ENCODE measurements at places on chromosomes 5 and 9.

DNA sequence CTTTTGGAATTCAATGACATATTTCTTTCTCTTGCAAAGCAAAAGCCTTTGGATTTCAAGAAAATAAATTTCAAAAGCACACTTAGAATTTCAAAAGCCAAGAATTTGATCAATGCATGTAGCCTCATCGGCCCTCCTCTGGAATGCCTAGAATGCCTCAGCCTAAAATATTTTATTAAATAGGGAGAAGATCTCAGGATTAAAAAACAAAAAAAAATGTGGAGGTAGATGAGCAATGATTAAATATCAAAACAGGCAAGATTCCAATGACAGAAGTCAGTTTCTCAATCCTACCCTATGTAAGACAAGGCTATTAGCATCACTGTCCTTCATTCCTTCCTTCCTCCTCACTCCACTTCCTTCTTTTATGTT, 169.0 kb downstream of the CDH6 start:
- DNase-seq: no peak

GRCh38 chr9:127555840-127556820, 55.9 kb upstream of the STXBP1 start:
- DNase-seq: peak; percentile 99

DNA sequence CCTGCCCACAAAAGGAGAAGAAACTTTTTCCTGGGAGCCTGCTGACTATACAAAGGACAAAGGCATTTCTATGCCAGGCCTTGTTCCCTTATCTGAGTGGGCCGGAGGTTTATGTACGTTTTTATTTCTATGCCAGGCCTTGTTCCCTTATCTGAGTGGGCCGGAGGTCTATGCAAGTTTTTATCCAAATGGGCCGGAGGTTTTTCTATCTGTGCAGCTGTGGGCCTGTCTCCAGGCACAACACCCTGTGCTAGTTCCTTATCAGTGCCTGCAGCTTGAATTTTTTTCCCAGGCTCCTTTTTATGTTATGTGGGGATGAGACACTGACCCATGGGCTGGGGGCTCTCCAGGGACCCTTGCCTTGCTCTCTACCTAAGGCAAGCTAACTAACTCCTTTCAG, 5.5 kb downstream of the SLC25A2 start:
- DNase-seq: no peak

GRCh38 chr9:81404931-81405598, 284.3 kb downstream of the TLE1 start:
- no peak for DNase-seq

DNA sequence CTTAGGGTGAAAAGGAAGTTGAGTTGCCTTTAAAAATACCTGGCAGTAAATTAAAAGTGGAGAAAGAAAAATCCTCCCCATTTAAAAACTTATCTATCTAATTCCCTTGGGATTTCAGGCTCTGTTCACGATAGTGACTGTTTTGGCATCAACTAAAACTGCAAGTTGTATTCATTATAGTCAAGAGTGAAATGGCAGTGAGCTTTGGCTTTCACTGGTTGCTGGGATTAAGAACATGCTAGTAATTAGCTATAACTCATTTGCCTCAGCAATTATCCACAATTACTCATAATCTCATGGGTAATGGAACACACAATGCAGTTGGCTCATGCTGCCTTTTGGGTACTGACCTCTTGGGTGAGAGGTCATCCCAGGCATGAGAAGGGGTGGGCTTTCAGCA, 250.1 kb downstream of the GAS1 start:
- no peak for DNase-seq

GRCh38 chr5:149344151-149344550, 1.1 kb upstream of the GRPEL2 start:
- DNase-seq: no peak

DNA sequence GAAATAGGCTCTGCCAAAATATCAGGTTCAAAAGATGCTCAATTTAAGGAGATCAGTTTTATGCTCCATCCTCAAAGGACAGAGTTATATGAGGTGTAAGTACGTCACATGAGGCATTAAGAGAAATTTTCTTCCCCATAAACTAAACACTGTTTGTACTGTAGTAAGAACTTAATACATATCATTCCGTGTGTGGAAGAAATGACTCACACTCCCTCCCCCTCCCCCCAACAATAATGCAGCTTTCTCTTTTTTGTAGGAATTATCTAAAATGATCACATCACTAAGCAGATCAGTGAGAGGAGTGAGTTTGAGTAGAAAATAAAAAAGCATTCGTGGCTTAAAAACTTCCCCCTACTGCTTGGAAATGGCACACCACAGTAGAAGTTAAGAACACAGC, 2.2 kb downstream of the CDH12 start:
- no peak for DNase-seq

All from RWPE1 (cell line).